ENCODE measurements at places on chromosomes 4 and X. TPM values are rescaled to one million over a fixed set of nuclear protein-coding genes. Genes with fewer than 3 reads are reported as not detected.

The CTAG1A gene
- not detected for total RNA-seq

The TMEM271 gene
- total RNA-seq, result not detected

The NDUFB11 gene
- total RNA-seq, result 194 TPM

The TMPRSS11D gene
- not detected for total RNA-seq

The XAGE2 gene
- total RNA-seq, result not detected

The TMPRSS11B gene
- total RNA-seq, result not detected

The GCNA gene
- total RNA-seq, result 0.88 TPM

The SORBS2 gene
- not detected for total RNA-seq

The ANK2 gene
- 0.58 TPM for total RNA-seq

The SERTM2 gene
- total RNA-seq, result not detected

The CXCL11 gene
- total RNA-seq, result not detected

The ANKRD17 gene
- total RNA-seq, result 23.0 TPM

The TRIM61 gene
- not detected for total RNA-seq

The ADGRG2 gene
- 7.0 TPM for total RNA-seq

The SPANXA1 gene
- total RNA-seq, result not detected

The HPGDS gene
- not detected for total RNA-seq

The MANBA gene
- total RNA-seq, result 10.8 TPM

The XAGE1A gene
- total RNA-seq, result not detected

The CT47B1 gene
- total RNA-seq, result not detected

The RBM47 gene
- 21.3 TPM for total RNA-seq

The VCX gene
- not detected for total RNA-seq

The CCDC158 gene
- not detected for total RNA-seq

The P2RY10 gene
- not detected for total RNA-seq

The SYN1 gene
- 0.31 TPM for total RNA-seq

The ATOH1 gene
- total RNA-seq, result not detected

The STATH gene
- total RNA-seq, result not detected

The CLRN2 gene
- total RNA-seq, result not detected

The GABRA4 gene
- not detected for total RNA-seq

The PITX2 gene
- total RNA-seq, result 1.2 TPM

The P2RY8 gene
- 0.02 TPM for total RNA-seq

The CFP gene
- 0.88 TPM for total RNA-seq

The CDKL2 gene
- 0.47 TPM for total RNA-seq

The IL1RAPL1 gene
- not detected for total RNA-seq

The UVSSA gene
- total RNA-seq, result 4.3 TPM

The ZNF630 gene
- total RNA-seq, result 0.55 TPM

The COL4A6 gene
- total RNA-seq, result 15.5 TPM

The PGAM4 gene
- total RNA-seq, result 0.66 TPM

The HMX1 gene
- 0.16 TPM for total RNA-seq

The PRPS2 gene
- total RNA-seq, result 43.7 TPM

The CENPVL2 gene
- total RNA-seq, result not detected

The UCP1 gene
- total RNA-seq, result not detected

The KDR gene
- not detected for total RNA-seq

The MAGEA11 gene
- total RNA-seq, result not detected

The NKX6-1 gene
- total RNA-seq, result 0.82 TPM

The EPHA5 gene
- 0.62 TPM for total RNA-seq

The NFKB1 gene
- total RNA-seq, result 24.3 TPM

All from A549 treated with RU486 at 1 μM for 4 hours (cell line).